ENCODE measurements at places on chromosomes 1 and 21.

DNA sequence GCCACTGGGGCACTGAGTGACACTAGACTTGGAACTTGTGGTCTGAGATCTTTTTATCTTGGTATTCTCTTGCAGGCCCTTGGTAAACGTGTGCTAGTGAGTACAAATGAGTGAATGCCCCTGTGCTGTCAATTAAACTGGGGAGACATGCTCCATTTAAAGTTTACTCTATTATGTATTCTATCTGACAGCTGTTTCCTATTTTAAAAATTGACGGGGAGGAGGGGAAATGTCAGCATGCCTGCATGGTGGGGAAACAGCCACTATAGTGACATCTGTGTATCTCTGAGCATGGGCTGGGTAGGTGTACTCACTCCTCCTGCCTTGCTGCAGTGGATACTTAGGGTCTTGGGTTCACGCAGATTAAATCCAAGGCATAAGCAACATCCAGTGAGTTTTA, 59.0 kb upstream of the IKBKE start:
- DNase-seq: no peak
- H3K4me3 ChIP-seq: no peak overlapping the region
- H3K36me3 ChIP-seq: no peaks in the 10 kb centered on the region
- H3K27ac ChIP-seq: no peak overlapping the region
- H3K27me3 ChIP-seq: no peaks in the 10 kb centered on the region

DNA sequence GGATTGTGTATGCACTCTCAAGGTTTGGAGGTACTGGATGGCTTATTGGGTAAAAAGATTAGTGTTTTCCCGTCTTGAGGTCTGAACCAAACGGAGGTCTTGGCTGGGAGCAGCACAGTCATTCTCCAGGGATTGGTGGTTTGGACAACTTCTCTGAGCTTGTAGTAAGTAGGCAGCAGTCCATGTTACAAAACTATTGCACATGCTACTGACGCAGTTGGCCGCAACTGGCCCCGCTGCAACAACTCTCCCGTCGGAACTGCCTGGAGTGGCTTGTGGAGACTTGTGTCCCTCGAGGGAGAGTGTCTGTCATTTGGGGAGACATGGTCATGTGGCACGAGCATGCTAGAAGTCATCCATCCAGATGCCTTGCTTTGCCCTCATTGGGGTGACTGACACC, 276.0 kb downstream of the TM2D1 start:
- H3K27me3 ChIP-seq: no peaks in the 10 kb centered on the region
- H3K27ac ChIP-seq: no peak overlapping the region
- no peak overlapping the region for H3K4me3 ChIP-seq
- no peaks in the 10 kb centered on the region for H3K4me1 ChIP-seq
- H3K36me3 ChIP-seq: no peaks in the 10 kb centered on the region

DNA sequence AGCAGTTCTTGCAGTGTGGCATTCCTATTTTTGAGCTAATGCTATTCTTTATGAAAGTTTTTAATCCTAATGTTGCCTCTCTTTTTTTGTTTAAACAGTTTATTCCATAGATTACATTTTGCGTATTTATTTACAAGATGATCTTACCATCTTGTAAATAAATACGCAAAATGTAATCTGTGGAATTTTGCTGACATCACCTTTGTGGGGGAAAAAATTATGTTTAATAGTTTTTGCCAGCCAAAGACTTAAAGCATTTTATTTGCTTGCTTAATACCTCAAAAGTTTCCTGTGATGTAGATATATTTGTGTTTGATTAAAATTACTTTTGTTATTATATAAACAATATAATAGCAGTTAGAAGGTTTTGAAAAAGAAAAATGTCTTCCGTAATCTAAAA, 15.3 kb downstream of the CDC7 start:
- H3K4me1 ChIP-seq: no peaks in the 10 kb centered on the region
- H3K27me3 ChIP-seq: no peaks in the 10 kb centered on the region

DNA sequence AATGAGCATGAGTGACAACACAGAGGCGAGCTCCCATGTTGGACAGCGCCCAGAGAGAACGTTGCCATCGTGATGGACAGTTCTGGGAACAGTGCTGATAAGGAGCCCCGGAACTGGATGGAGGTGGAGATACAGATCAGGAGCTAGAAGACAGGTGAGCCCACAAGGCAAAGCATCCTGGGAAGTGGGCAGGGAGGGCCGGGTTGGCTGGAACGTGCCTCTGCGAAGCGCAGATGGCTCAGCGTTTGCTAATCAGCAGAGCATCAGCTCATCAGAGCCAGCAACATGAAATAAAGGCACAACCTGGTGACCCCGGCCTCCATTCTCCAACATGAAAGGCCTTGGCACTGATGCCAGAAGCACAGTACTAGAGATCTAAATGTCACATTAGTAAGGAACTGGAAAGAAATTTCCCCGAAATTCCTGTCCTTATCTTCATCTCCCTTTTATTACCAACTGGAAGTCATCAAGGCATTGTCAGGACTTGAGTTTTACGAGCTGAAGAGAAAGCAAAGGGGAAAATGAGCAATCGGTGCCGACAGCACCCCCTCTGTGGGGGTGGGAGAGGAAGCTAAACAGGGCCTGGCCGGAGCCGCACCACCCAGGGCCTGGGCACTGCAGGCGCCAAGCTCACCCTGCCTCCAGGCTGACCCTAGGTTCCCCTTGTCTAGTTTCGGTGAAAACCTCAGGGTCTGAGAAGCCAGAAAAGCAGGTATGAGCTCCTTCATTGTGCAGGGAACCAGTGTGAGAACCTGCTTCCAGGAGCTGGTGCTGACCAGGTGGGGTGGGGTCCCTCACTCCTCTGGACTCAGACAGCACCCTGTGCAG, 19.9 kb downstream of the ABCA4 start:
- DNase-seq: no peak
- H3K27me3 ChIP-seq: no peaks in the 10 kb centered on the region
- H3K36me3 ChIP-seq: no peaks in the 10 kb centered on the region
- H3K4me1 ChIP-seq: peaks cover 4% of the 10 kb centered on the region

Data from iPS DF 6.9 (cell line).